ENCODE measurements at places on chromosomes 12 and 14.
A peak's percentile ranks its signal among the peaks of the same experiment; 100 is the strongest.

GRCh38 chr12:79143803-79144202 lies 279.2 kb downstream of the SYT1 start:
- DNase-seq, result no peak

DNA sequence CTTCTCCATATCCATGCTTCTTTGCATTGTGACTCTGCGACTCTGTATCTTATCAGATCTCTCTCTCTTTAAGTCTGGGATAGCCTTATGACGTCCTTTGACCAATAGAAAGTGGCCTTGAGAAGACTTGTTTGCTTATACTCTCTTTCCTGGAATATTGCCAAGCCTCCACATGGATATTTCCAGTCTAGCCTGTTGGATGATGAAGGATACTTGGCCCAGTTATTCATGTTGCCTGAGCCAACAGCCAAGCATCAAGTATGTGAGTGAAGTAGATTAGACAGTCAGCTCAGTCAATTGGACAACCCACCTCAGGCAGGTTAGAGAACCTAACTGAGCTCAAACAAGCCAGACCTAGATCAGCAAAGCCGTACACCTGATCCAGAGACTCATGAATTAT lies 864.2 kb upstream of the MGAT4C start:
- peak; percentile 93 for DNase-seq

- DNase-seq, result peak; percentile 87
Measured at GRCh38 chr12:12779529-12779928, 5.9 kb upstream of the APOLD1 start.

DNA sequence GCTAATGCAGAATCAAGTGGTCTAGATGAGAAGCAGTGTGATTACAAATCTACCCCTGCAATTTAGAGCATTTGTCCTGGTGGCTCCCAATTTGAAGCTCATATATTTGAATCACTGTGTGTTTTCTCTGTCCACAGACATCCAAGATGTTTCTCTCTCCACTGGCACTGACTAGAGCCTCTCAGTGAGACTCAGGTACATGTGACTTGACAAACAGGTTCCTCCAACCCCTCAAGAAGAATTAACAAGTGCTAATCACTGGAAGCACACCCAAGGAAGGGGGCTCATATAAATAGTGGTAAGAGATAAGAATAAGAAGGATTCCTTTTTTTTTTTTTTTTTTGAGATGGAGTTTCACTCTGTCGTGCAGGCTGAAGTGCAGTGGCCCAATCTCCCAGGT lies 20.5 kb downstream of the OR10G2 start:
- DNase-seq, result no peak

- DNase-seq, result no peak
Measured at GRCh38 chr14:33669111-33669510, 281.8 kb downstream of the EGLN3 start.

DNA sequence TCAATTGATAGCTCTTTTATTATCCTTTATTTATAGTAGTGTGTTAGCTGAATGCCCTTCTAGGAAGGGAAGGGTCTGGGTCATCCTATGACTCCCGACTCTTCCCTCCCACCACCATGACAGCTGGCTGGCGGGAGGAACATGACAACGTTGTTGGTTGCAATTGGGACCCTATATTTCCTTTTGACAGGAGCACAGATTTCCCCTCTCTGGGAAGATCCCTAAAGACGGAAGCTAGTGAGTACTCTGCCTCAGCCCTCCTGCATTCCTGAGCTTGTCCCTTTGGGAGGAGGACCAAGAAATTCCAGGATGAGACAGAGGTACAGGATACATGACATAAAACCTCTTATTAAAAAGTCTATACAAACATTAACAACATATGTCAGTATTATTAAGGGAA lies 485.4 kb downstream of the NAV3 start:
- no peak for DNase-seq

DNA sequence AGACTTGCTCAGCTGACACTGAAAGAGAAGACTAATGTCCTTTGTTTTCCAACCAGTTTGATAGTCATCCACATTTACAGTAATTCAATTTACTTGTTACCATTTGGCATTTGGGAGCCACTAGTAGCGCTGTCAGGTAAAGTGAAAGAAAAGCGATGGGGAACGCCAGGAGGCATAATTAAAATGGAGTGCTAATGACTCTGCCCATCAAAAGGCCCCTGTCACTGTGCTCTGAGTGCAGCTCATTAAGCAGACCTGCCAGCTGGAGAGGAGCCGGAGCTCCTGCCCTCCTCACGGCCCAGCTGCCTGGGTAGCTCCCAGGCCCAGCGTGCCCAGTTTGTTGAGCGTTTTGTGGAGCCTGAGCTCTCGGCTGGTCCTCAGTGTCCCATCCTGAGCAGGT lies 463.6 kb upstream of the CCDC196 start:
- DNase-seq, result no peak

DNA sequence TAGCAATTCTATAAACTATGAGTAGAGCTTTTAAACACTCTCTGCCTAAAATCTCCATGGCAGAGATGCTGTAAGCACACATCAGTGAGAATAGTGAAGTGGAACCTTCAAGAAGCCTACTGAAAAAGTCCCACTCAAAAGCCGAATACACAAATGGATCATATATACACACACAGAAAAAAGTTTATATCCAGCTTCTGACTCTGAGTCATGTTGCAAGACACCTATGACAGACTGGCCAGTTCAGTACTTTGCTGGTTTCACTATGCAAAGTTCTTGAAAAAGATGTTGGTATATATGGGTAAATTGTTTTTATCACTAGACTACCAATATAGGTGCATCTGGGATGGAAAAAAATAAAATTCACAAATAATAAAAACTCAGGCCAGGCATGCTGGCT lies 126.1 kb downstream of the KCNK10 start:
- DNase-seq, result no peak

- peak; percentile 11 for DNase-seq
Measured at GRCh38 chr14:30681752-30682355, 59.7 kb downstream of the SCFD1 start.

- no peak for DNase-seq
Measured at GRCh38 chr14:70666361-70666686, 24.6 kb downstream of the TTC9 start.

DNA sequence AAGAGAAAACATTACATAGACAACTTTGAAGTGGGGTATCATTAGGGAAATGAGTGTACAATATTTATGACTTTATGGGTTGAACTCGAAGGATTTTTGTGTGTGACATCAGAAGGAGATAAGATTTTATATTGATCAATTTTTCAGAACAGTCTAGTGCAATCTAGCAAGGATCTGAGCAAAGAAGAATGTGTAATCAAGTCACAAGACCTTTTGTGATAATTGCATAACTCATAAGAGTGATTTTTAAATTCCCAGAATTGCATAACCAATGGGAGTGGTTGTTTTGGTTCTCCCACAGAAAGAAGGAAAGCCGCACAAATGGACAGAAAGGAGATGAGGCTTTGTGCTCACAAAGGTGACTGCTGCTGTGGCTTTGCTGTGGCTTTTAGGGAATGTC lies 441.8 kb upstream of the FLRT2 start:
- no peak for DNase-seq

- no peak for DNase-seq
Measured at GRCh38 chr12:107145397-107145796, 52.0 kb upstream of the CRY1 start.

- no peak for DNase-seq
Measured at GRCh38 chr14:24327303-24327702, 7.6 kb downstream of the ADCY4 start.

- no peak for DNase-seq
Measured at GRCh38 chr14:56284641-56285040, 166.4 kb downstream of the PELI2 start.

DNA sequence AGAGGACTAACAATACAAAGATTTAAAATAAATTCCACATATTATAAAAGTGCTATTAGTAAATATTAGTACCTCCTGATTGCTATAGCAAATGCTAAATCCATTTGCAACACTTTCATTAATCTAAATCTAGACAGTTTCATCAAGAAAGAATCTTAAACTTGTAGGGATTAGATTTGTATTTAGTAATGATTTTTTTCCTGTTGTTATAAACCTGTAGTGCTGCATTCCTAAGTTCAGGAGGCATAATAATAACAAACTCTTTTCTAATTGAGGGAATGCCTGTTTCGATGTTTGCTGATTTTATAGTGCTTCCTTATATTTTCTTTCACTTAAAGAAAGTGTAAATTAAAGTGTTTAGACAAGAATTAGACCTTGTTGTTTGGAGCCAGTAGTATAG lies 166.1 kb downstream of the FOXA1 start:
- DNase-seq, result no peak

- peak; percentile 65 for DNase-seq
Measured at GRCh38 chr14:89298056-89298834, 118.8 kb downstream of the FOXN3 start.

All from NCI-H510A treated with DMSO at 0.1 percent for 48 hours (cell line).